ENCODE measurements at places on chromosomes 4 and X. TPM values are rescaled to one million over a fixed set of nuclear protein-coding genes. Genes with fewer than 3 reads are reported as not detected.

DNA sequence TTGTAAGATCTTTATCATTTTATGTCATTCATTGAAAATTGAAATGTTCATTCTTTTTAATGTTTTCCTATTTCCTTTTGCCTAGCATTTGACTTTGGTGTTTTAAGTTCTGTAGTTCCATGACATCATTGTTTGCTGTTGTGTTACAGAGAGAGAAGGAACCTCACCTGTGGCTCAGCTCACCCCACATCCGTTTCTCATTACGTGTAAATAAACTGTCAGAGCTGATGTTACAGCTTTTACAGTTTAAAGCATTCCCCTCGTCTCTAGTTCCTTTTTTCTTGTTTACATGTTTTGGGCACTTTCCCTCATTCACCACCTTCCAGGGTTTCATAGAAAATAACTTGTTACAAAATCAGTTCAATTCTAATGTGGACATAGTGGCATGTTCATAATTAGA lies 137.2 kb downstream of the FNIP2 start:
- no peak for DNase-seq

The MAGEE2 gene
- not detected for total RNA-seq

The PTPN13 gene
- total RNA-seq = 3.0 TPM

The UGT2B11 gene
- total RNA-seq = not detected

The DNAAF6 gene
- total RNA-seq = not detected

DNA sequence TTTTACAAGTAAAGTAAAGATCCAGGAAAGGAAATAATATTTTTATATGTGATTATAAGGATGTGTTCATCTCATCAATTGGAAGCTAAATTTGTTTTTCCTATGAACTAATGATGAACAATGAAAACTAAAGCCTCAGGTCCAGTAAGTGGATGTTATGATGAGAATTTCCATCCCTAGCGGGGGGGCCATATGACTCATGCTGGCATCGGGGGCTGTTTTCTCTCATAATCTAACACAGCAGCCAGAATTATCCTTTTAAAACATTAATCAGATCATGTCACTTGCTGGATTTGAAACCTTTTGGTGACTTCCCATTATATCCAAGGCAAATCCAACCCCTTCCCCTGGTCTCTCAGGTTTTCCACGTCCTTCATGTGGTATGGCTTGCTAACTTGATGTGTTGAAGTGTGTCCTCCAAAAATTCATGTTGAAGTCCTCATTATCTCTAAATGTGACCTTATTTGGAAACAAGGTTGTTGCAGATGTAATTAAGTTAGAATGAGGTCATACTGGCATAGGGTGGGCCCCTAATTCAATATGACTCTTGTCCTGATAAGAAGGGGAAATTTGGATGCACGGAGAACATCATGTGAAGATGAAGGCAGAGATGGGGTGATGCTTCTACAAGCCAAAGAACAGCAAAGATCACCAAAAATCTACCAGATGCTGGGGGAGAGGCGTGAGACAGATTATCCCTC lies 96.8 kb downstream of the AKAP4 start:
- DNase-seq = no peak

All from Daoy (cell line).